ENCODE measurements at places on chromosomes 2 and 18.

DNA sequence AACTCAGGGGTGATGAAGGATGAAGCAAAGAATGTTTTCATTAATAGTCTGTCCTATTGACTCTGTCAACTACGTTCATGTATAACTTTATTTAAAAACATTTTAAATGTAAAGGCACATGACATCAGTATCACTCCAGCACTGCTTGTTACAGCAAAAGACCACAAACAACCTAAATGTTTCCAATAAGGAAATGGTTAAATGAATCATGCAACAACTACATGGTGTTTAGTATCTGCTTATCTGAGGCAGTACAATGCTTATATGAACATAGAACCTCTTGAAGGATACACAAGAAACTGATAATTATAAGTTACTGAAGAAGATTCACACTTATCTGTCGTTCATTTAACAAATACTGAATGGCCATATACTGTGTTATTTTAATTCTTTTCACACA lies 8.4 kb downstream of the BARD1 start:
- no peak for DNase-seq

- no peak for DNase-seq
Observed at GRCh38 chr2:60507211-60507965, 46.1 kb downstream of the BCL11A start.

GRCh38 chr18:841647-842370 lies 29.8 kb upstream of the YES1 start:
- DNase-seq, result no peak

DNA sequence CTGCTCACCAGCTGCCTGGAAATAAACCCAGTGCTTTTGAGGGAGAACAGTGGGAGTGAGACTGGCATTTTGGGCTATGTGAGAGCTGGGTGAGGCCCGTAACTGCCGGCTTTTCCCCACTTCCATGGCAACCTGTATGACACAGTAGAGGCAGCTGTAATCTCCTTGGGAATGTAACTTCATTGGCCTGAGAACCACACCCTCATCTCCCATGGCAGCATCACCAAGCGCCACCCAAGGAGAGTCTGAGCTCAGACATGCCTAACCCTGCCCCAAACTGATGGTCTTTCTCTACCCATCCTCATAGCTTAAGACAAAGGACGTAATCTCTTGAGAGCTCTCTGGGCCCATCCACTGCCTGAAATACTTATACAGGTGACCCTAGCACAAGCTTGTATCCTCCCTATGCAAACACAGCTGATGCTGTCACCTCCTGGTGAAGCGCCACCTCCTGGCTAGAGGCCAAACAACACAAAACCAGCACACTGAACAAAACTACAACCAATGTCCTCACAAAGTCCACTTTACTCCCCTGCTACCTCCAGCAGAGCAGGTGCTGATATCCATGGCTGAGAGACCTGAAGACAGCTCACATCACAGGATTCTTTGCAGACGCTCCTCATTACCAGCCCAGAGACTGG lies 763.4 kb upstream of the NRXN1 start:
- DNase-seq, result peak; percentile 47

GRCh38 chr2:20057268-20057667 lies 5.8 kb upstream of the LAPTM4A start:
- no peak for DNase-seq

GRCh38 chr2:101124643-101125366 lies 26.4 kb downstream of the TBC1D8 start:
- DNase-seq, result no peak

GRCh38 chr2:156470975-156471583 lies 34.9 kb downstream of the GPD2 start:
- DNase-seq, result no peak

DNA sequence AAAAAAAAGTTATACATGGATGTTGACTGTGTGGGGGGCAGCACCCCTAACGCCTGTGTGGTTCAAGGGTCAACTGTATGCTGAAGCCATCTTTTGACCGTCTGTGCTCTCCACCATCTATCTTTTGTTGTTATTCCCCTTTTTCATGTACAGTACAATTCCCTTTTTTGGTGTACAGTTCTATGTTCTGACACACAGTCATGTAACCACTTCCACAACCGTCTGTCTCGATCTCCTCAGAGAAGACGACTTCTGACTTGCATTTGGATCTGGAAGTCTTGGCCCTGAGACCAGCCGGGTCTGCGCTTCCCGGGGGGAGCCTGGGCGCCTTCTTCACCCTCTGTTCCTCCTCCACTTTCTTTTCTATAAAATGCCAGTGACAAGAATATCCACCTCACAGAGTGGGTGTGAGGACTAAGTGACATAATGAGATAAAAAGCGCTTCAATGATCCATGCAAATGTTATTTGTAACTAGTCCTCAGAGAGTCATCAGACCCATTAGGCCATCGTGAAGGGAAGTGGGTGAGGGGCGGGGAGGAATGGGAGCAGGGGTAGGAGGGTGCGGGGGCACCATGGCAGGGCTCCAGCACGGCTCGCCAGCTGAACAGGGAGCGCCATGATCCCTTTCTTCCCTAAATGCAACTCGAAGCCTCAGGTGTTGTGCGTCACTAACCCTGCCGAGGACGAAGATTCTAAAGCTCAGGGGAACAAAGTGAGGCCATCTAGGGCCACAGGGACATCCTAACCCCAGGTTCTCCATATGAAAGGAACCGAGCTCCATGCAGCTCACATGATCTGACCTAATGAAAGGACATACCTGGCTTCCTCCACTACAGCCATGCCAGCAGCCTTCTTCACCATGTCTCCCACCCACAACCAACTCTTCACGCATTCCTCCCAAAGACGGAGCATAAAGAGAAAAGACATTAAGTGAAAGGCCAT lies 16.6 kb downstream of the ADCY3 start:
- no peak for DNase-seq

DNA sequence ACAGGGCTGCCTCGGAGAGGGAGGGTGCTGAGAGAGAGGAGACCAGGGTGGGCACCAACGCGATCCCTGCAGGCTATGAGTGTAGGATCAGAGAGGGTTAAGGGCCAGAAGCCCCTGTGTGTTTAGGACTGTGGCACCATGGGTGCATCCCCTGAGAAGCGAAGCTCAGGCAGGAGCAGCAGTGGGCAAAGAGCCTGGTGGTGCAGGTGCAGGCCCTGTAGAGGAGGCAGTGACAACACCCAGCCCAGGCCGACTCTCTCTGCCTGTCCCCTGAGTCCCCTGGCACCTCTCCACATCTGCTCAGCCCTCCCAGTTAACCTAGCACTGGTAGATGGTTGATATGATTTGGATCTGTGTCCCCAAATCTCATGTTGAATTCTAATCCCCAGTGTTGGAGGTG lies 139.8 kb downstream of the RNF152 start:
- no peak for DNase-seq

DNA sequence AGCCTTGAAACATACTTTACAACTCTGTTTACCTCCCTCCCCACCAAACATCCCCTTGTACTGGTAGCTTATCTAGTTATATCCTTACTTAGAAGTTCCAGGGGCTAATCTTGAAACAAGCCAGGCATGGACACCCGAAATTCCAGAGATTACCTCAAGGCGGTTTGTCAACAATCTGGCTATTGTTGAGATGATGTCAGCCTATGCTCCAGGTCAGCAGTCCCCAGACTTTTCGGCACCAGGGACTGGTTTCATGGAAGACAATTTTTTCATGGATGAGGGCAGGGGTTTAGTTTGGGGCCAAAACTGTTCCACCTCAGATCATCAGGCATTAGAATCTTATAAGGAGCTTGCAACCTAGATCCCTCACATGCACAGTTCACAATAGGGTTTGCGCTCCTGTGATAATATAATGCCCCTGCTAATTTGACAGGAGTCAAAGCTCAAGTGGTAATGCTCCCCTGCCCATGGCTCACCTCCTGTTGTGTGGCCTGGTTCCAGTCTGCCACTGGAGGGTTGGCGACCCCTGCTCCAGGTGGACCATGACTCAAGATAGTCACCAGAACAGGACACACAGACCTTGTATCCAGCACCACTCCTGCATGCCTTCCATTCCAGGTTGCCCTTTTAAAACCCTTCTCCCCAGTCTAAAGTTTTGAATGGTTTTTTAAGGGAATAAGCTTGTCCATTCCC lies 171.2 kb downstream of the SPAG16 start:
- no peak for DNase-seq

DNA sequence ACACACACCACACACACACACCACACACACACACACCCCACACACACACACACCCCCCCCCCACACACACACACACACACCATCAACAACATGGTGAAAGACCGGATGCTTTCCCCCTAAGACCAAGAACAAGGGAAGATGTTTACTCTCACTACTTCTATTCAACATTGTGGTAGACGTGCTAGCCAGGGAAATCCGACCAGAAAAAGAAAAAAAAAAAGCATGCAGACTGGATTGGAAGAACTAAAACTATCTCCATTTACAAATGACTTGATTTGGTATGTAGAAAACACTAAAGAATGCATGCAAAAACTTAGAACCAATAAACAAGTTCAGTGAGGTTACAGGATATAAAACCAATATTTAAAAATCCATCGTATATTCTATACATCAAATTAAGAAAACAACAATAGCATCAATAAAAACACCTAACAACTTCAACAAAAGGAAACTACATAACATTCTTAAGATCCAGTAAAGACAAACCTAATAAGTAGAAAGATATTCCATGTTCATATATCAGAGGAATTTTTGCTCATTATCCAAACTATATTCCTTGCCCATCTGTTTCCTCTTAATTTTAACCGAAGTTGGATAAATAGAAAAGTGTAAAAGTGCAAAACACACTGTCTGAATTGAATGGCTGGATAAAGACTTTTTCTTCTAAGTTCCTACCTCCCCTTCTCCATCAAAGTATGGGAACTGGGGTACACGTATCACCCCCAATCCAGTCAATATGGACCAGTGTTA lies 51.5 kb upstream of the RNU4ATAC start:
- DNase-seq, result no peak

- no peak for DNase-seq
Observed at GRCh38 chr18:45521777-45522176, 93.5 kb upstream of the SLC14A2 start.

- no peak for DNase-seq
Observed at GRCh38 chr2:186518945-186519344, 32.9 kb downstream of the ZC3H15 start.

- no peak for DNase-seq
Observed at GRCh38 chr2:238095143-238095542, 5.0 kb upstream of the ESPNL start.

- DNase-seq, result no peak
Observed at GRCh38 chr2:124254621-124255020, 229.5 kb downstream of the CNTNAP5 start.

DNA sequence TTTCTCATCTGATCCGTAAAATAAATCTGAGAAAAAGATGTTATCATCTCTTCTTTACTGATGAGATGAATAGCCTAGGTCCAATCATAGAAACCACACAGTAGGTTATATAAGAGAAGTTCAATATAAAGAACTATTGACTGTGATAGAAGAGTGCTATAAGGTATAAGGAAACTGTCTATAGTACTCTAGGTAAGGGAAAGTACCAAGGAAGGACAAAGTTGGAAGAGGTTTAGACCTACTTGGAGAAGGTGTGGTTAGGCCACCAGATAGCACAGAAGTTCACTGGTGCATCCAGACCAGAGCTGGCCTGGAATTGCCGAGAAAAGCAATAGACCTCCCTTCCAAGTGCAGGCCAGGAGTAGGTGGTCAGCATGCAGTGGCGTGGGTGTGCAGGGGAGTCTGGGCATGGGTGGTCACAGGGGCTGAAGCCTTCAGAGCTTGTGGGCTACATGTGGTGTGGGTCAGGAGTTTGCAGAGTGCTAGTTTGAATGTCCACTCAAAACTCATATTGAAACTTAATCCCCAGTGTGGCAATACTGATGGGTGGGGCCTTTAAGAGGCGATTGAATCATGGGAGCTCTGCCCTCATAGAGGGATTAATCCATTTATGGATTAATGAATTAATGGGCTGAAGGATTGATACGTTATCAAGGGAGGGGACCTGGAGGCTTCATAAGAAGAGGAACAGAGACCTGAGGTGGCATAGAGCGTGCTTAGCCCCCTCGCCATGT lies 86.3 kb downstream of the ALPK2 start:
- no peak for DNase-seq

- no peak for DNase-seq
Observed at GRCh38 chr2:85971366-85971765, 82.6 kb upstream of the ST3GAL5 start.
